ENCODE measurements at places on chromosomes 3 and 15. TPM values are rescaled to one million over a fixed set of nuclear protein-coding genes. Genes with fewer than 3 reads are reported as not detected.

SLITRK3 gene
- 0.08 TPM for total RNA-seq

RAB6B gene
- 1.7 TPM for total RNA-seq

RASGRP1 gene
- 16.0 TPM for total RNA-seq

ARGFX gene
- total RNA-seq = not detected

GPR160 gene
- 0.88 TPM for total RNA-seq

TGM4 gene
- total RNA-seq = not detected

SLC6A1 gene
- total RNA-seq = 8.6 TPM

RASA2 gene
- 12.6 TPM for total RNA-seq

ZNF860 gene
- 2.5 TPM for total RNA-seq

IQCH gene
- 3.0 TPM for total RNA-seq

Measured in esophagus squamous epithelium (tissue), 5 donors.